T-helper 17 cell (primary cell): ENCODE measurements at places on chromosomes 11 and 22. TPM values are rescaled to one million over a fixed set of nuclear protein-coding genes. Genes with fewer than 3 reads are reported as not detected.

- DNase-seq: no peak
Observed at GRCh38 chr11:116114198-116114651, 610.0 kb upstream of the CADM1 start.

DNA sequence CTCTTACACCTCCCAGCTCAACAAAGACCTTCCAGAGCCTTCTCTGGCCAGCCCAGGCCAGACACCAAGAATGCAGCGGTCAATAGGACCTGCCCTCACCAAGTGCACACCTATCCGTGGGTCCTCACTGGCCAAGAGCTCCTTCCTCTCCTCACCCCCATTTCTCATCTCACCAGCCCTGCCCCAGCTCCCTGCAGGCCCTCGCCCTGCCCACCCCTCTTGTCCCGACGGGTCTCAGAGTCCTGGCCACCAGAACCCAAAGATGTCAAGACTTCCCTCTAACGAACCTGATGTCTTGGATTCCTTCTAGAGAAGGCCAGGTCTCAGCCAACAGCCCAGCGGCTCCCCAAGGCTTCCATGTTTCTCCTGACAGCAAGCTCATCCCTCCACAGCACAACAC lies 43.6 kb downstream of the IGF2 start:
- DNase-seq: no peak

GRCh38 chr11:93831343-93832127 lies 18.9 kb downstream of the VSTM5 start:
- no peak for DNase-seq

GRCh38 chr11:65810046-65810868 lies 23.4 kb downstream of the OVOL1 start:
- no peak for DNase-seq

The CTSF gene
- total RNA-seq: 13.4 TPM

The MUC5AC gene
- not detected for total RNA-seq

The SCGB1D2 gene
- not detected for total RNA-seq

The TREH gene
- not detected for total RNA-seq

The MLC1 gene
- total RNA-seq: 0.62 TPM
